ENCODE measurements at places on chromosomes 16 and 17. TPM values are rescaled to one million over a fixed set of nuclear protein-coding genes. Genes with fewer than 3 reads are reported as not detected.

KCNH4 gene
- total RNA-seq = under 0.01 TPM

SCNN1G gene
- not detected for total RNA-seq

SLC6A4 gene
- total RNA-seq = 0.13 TPM

C17orf113 gene
- total RNA-seq = 0.07 TPM

CCL11 gene
- total RNA-seq = not detected

ZNF423 gene
- 1.7 TPM for total RNA-seq

PAGR1 gene
- 25.6 TPM for total RNA-seq

HEATR9 gene
- total RNA-seq = not detected

GJD3 gene
- not detected for total RNA-seq

KRT26 gene
- total RNA-seq = not detected

CORO1A gene
- total RNA-seq = 4.0 TPM

SP6 gene
- 2.4 TPM for total RNA-seq

DOC2A gene
- total RNA-seq = 0.22 TPM

CFAP97D1 gene
- total RNA-seq = not detected

TMEM204 gene
- 14.9 TPM for total RNA-seq

PHF23 gene
- 38.3 TPM for total RNA-seq

MYCBPAP gene
- total RNA-seq = 0.53 TPM

MARCHF10 gene
- total RNA-seq = not detected

C17orf107 gene
- 0.50 TPM for total RNA-seq

SULT1A2 gene
- total RNA-seq = 0.36 TPM

IKZF3 gene
- not detected for total RNA-seq

USH1G gene
- total RNA-seq = not detected

IL4R gene
- 34.2 TPM for total RNA-seq

TBX6 gene
- 0.27 TPM for total RNA-seq

TAF1C gene
- 39.0 TPM for total RNA-seq

BCO1 gene
- total RNA-seq = not detected

TNFRSF13B gene
- total RNA-seq = not detected

CES5A gene
- total RNA-seq = not detected

ZACN gene
- total RNA-seq = 0.07 TPM

SLC16A11 gene
- 0.66 TPM for total RNA-seq

LLGL1 gene
- 38.3 TPM for total RNA-seq

CDH11 gene
- total RNA-seq = 151 TPM
